ENCODE measurements at places on chromosomes 6 and 20. TPM values are rescaled to one million over a fixed set of nuclear protein-coding genes. Genes with fewer than 3 reads are reported as not detected.

Gene TTLL9
- total RNA-seq: 0.41 TPM

Gene ANKRD66
- not detected for total RNA-seq

Gene RSPO3
- 7.9 TPM for total RNA-seq

Gene GPLD1
- 0.27 TPM for total RNA-seq

- no peak for DNase-seq
These were observed 8.3 kb upstream of the MATN4 start for GRCh38 chr20:45316150-45317080.

DNA sequence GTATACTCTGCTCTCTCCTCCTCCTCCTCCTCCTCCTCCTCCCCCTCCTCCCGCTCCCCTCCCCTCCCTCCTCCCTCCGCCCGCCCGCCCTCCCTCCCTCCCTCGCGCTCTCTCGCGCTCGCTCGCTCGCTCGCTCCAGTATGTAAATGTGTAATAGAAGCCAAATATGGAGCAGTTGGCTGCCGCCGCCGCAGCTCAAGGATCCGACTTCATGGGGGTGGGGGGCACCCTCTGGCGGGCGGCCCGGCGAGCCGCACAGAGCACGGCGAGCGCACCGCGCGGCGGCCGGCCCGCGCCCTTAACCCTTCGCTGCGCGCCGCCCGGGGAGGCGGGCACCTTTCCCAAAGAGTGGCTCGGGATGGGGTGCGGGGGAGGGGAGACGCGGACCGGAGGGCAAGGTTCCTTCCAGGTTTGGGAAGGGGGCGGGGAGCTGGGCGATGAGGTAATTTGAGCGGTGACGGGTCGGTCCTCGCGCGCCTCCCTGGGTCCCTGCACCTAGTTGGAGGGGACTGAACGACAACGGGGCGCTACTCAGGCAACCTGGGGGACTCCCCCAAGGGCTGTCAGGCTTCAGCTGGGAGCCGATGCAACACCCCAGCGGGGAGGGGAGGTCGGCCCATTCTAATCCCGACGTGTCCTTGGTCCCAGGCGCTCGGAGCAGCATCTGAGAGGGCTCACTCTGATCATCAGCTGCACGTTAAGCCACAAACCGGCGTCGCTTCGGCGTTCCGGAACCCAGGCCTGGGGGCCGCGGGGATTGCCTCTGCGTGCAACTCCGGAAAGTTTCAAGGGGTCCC is 409 bp upstream of the ATXN1 start:
- peak; percentile 89 for DNase-seq

Data from fibroblast of the aortic adventitia (primary cell).